ENCODE measurements at places on chromosomes 3 and 15.

- DNase-seq: peak; percentile 76
Observed at GRCh38 chr15:84731774-84732173, 15.8 kb upstream of the SEC11A start.

GRCh38 chr15:63727542-63727941, 106.2 kb downstream of the HERC1 start:
- DNase-seq: no peak

DNA sequence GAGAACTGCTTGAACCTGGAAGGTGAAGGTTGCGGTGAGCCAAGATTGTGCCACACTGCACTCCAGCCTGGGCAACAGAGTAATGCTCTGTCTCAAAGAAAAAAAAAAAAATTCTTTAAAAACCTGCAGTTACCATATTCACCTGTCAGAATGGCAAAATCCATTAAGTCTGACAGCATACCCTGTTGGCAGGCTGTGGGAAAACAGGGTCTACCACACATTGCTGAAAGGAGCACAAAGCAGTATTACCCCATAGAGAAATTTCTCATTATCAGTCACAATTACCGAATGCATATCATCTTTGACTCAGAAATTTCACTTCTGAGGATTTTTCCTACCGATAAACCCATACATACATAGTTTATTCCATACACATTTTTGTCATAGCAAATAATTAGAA, 264.1 kb upstream of the SLCO3A1 start:
- DNase-seq: no peak

GRCh38 chr3:27471923-27472550, 12.1 kb downstream of the SLC4A7 start:
- DNase-seq: peak; percentile 15

GRCh38 chr3:13092621-13093617, 19.7 kb upstream of the IQSEC1 start:
- DNase-seq: no peak

DNA sequence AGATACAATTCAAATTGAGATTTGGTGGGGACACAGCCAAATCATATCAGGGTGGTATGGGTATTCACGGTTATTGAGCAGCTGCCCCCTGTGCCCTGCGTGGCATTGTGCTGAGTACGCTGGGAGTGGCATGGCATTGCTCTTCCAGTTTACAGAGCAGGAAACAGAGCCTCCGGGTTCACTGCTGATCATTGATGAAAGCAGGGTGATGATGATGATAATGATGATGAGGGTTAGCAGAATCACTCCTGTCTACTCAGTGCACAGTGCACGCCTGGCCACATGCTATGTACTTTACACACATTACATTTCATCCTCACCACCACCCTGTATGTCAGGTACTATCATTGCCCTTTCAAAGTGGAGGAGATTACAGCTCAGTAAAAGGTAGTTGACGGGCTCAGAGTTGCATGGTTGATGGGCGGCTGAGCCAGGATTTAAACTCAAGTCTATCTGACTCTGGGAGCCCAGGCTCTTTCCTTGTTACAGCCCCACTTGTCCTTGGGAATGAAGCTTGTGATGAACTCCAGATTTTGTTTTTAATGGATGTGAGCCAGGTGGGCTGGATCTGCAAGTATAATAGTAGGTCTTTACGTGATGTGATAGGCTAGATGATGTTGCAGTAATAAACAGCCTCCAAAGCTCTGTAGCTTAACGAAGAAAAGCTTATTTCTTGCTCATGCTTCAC, 87.6 kb upstream of the MYZAP start:
- DNase-seq: peak; percentile 59

- no peak for DNase-seq
Observed at GRCh38 chr3:161314836-161315395, 56.4 kb downstream of the SPTSSB start.

DNA sequence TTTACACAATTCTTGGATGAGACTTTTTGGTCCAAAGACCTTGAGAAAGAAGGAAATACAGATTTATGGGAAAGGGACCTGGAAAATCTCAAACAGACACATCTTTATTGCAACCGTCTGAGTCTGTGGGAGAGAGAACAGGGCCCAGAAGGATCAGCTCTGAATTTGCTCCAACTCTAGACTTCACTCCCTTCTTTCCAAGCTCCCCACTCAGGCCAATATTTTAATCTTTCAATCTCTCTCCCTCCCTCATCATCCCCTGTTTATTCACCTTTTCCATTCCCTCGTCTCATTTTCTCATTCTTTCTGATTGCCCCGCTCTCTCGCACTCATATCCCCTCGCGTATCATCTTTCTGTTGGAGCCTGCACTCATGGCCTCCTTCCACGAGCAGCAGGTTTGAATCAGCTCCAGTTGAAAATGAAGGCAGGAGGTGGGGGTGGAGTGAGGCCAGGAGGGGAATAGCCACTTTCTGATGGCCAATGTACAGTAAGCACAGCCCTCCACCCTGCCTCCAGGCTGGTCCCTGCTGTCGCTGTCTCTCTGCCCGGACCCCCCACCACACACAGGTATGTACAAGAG, 63.6 kb upstream of the BOC start:
- no peak for DNase-seq

DNA sequence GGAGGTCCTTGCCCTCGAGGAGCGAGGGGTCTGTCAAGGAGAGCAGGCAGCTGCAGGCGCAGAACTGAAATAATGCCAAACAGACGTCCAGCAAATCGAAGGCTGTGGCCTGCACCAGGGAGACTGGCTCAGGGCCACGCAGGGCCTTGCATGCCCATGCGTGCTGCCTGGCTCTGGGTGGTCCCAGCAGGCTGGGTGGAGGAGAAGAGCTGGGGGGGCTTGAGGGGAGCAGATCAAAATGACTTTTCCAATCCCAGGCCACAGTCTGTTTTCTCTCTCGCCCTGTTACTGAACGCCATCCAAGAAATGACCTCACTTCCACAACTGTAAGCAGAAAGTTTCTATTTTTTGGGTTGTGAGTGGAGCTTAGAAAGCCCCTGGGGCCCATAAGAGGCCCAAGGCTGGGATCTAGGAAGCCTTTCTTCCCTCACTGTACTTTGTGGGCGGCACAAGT, 96.9 kb upstream of the RPL32 start:
- peak; percentile 53 for DNase-seq

DNA sequence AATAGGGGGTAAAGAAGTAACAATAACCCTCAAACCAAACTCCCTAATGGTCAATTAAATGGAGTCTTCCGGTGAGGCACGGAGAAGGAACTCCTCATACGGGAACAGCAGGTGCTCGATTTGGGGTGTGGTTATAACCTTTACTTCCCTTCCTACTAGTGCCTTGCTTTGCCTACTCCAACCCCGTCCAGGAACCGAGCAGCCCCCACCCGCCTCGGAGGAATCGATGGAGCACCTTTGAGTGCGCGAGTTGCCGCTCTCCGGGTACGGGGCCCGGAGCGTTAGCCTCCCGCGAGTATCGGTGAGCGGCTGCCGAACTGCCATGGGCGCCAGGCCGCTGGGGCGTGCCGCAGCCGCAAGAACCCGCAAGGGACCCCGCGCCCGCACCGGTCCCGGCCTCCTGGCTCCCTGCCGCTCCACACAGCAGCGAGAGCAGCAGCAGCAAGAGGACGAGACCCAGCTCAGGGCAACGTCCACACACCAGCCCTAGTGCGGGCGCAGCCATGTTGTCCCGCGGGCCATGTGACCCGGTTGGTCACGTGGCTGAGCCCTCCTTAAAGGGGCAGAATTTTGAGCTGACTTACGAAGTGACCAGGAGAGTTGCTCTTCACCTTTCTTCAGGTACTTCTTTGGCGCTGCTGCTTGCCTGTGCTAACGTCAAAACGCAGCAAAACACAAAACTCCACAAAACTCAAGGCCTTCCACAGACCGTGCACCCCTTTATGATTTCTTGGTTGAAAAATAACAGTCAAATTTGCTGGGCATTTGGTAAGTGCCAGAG, at the start of gene SUMF1:
Gene SUMF1 (minus strand): TSS at position 529 of the 781 bp plus-strand sequence. CDS start 24 bp downstream, at position 505.
- DNase-seq: peak; percentile 76

DNA sequence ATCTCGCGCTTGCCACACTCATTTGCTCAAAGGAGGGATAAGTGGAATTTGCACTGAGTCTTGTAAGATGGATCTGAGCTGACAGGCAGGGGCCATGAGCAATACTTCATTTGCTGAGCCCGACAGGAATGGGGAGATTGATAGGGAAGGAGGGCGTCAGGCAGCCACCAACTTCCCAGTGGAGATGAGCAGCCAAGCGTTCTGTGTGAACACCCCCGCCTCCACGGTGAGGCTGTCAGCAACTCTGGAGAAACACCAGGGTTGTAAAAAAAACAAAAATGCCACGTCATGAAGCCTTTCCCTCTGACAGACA, 36.8 kb downstream of the TLE3 start:
- peak; percentile 45 for DNase-seq

DNA sequence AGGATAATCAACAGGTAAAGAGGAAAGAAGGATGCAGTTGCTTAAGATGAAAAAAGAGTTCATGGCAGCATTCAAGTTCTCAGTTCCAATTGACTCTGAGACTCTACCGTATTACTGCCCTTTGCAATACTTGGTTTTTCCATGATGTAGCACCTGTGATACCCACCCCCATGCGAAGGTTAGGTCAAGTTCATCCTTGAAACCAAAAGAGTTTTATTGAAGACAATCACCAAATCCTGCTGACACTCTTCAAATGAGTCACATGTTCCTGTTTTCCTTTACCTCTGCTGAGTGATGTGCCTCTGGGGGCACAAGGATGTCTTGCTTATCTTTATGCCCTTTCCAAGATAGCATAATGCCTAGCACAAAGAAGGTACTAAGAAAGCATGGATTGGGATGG, 111.3 kb upstream of the SLC7A14 start:
- DNase-seq: no peak

DNA sequence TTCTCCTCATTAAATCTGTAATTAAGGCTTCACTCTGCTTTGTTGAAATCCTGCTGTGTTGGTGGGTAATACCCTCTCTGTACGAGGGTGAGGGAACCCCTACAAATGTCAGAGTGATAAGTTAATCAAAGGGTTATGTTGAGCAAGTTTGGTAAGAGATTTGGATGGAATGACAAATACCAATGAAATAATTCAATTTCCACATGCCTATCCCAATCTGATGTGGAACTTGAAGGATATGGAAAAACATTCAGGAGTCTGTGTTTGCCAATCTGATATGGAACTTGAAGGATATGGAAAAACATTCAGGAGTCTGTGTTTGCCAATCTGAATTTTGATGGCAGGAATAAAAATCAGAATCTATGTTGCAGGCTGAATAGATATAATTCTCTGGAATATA, 910.2 kb downstream of the TUSC7 start:
- DNase-seq: no peak

- DNase-seq: no peak
Observed at GRCh38 chr3:33064929-33065328, 32.0 kb downstream of the GLB1 start.
